ENCODE measurements at places on chromosomes 5 and 9.
A peak's percentile ranks its signal among the peaks of the same experiment; 100 is the strongest.

DNA sequence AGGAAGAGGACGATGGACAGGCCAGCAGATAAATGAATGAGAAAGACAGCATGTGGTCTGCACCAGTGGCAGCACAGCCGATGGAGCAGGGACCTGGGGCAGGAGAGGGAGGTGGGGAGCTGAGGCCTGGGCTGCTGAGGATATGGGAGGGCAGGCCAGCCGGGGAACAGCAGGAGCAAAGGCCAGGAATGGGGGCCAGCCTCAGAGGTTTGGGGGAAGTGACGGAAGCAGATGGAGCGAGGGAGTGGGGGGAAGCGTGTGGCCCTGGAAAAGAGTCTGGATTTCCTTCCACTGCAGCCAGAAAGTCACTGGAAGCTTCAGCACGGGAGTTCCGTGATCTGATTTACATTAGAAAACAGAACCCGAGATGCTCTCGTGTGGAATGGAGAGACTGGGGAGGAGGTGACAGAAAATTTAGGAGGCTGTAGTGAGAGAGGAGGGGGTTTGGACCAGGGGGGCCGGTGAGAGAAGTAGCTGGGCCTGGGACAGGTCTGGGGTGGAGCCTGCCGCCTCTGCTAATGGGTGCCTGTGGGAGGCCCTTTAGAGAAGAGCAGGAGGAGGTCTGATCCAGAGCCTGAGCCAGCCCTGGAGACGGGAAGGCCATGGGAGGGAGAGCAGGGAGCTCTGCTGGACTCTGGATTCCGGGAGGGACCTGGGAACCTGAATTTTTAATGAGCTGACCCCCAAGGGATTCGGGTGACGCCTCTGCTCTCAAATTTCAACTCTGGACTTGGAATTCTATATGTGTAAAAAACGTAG, 65.4 kb downstream of the TSPAN17 start:
- no peak for DNase-seq

- DNase-seq, result no peak
Observed at GRCh38 chr5:11814373-11814772, 89.9 kb downstream of the CTNND2 start.

GRCh38 chr9:89640361-89640760, 35.5 kb downstream of the GADD45G start:
- DNase-seq, result no peak

GRCh38 chr5:39446231-39446630, 21.5 kb upstream of the DAB2 start:
- no peak for DNase-seq

DNA sequence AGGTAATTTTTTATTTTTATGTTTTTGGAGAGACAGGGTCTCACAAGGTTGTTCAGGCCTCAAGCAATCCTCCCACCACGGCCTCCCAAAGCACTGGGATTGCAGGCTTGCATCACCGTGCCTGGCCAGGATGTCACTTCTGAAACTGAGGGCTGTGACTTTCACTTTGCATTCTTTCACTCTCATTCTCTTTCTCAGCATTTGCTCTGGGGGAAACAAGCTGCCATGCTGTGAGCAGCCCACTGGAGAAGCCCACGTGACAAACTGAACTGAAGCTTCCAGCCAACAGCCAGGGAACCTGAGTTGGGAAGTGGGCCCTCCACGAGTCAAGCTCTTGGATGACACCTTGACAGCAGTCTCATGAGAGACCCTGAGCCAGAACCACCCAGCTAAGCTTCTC, 109.4 kb downstream of the C5orf15 start:
- no peak for DNase-seq

GRCh38 chr9:86633945-86634344, 279.7 kb upstream of the TUT7 start:
- no peak for DNase-seq

GRCh38 chr5:53277491-53277890, 167.9 kb upstream of the MOCS2 start:
- no peak for DNase-seq

DNA sequence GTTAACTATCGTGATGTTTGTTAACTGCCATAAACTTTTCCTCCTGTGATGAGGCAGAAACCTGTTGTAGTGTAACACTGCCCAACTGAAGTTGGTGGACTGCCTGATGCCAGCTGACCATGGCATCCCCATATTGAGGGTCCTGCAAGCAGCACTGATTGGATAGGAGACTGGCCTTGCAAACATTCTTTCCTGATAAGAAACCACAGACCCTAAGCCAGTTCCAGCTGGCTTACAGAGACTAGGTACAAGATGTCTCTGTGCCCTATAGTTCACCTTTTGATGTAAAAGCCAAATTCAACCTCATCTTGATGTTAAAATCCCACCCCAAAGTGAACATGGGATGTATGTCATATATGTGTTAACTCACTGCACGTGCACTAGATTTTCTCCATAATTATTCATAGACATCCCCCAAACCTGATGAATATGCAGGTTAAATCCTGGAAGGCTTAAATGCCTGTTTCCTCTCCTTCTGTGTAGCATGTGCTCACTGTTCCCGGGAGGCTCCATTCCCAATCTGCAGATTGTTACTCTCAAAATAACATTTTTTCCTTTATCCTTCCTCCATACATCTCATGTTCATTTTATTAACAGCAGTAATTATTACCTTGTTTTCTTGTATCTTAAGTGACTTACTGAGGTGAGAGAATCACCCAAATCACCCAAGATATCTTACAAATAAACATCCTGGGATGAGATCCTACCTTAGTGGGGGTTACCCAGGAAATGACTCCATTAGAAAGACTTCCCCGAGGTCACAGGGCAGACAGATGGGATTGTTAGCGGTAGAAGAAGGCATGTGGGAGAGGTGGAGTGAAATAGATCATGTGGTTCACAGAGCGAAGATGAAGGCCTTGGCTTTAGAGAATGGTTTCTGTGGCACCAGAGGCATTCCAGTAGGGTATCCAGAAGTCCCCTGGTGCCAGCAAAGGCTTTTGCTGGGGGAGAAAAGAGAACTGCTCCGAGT, 566.7 kb downstream of the CCDC171 start:
- DNase-seq, result no peak

DNA sequence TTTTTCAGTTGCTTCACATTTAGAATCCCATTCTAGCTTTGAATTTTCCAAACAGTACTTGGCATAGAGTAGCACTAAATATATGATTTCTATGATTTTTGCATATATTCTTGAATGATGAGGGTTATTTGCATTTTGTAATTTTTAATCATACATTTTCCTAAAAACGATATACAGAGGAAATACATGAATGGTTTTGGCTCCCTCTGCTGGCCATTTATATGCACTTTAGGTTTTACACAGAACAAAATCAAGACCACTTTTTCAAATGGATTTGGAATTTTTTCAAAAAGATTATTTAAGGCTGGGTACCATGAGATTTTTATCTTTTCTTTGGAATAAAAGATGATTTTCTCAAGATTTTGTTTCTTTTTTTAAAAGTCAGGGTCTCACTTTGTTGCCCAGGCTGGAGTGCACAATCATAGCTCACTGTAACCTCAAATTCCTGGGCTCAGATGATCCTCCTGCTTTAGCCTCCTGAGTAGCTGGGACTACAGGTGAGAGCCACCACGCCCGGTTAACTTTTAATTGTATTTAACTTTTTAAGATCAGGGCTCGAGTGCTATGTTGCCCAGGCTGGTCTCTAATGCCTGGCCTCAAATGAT, 16.7 kb upstream of the COMMD10 start:
- peak; percentile 23 for DNase-seq

- DNase-seq, result peak; percentile 35
Observed at GRCh38 chr9:133792721-133793470, 54.7 kb upstream of the SARDH start.

DNA sequence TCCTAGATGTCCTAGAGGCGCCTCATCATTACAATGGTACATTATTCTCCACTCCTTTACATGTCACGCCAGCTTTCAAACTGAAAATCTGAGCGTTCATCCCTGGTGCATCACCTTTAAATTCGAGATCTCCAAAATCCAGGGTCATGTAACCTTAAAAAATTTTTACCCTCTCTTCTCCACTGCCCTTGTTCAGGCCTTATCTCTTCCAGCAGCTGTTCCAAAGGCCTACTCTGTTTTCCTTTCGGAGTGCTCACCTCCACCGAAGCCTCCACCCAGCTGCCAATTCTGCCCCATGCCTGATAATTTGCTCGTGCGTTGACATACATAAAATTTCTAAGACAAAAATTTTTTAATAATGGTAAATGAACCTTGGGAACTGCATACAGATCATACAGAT, 950 bp upstream of the MSH3 start:
- no peak for DNase-seq

GRCh38 chr9:34437006-34437925, 21.1 kb downstream of the FAM219A start:
- peak; percentile 73 for DNase-seq

GRCh38 chr9:5976674-5977397, 38.6 kb downstream of the RANBP6 start:
- DNase-seq, result no peak
